Stimulated activated CD4-positive, alpha-beta T cell treated with anti-CD3 and anti-CD28 coated beads, Interleukin-15, amount 100 ng/mL, for 48 hours (primary cell): ENCODE measurements at places on chromosomes 12 and 14.

GRCh38 chr14:94545131-94545841, 16.0 kb upstream of the SERPINA4 start:
- no peak for DNase-seq

DNA sequence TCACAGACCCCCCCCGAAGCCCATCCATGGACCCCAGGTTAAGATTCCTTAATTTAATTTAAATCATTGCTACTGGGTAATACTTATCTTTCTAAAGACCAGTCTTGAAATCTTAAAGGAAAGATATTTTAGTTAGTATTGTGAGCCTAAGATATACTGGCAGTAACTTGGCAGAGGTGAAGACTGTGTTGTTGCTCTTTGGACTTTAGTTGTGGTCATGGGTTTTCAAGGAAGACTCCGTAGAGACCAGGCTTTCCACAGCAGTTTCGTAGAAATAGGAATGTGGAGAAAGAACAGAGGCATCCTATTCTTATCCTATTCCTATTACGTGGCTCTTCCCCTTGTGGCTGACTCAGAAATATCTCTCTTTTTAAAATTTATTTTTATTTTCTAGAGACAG, 99.0 kb downstream of the SCN8A start:
- DNase-seq: no peak

DNA sequence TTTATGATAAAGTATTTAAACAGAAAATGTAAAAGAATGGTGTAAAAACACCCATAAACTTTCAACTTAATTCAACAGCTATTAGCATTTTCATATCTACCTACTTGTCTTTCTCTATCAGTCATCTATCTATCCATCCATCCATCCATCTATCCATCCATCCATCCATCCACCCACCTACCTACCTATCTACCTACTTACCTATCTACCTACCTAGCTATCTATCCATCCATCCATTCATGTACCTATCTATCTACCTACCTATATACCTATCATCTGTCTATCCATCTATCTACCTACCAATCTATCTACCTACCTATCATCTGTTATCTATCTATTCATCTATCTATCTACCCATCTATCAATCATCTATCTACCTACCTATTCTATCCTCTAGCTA, 8.5 kb downstream of the NOS1 start:
- DNase-seq: no peak

DNA sequence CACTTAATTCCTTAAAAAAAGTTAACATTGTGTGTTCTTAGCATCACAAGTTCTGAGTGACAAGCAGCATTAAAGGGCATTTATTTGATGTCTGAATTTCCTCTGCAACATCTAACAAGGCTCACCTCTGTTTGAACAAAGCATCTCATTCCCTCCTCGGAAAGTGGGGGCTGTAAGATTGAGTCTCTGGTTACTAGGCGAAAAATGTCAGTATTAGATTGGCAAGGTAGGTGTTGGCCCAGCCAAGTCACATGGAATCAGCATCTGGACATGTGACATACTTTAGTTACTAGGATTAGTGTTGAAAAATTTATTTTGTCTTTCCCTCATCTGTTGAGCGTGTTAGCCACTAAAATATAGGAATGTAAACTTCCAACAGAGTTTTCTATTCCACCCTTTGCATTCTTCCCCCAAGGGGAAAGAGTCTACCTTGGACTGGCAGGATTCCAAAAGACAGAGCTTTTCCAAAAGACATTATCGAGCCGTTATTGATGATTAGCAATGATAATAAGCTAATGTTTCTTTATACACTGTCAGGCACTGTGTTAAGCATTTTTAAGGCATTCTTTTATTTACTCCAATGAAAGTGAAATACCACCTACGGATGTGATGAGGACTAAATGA, 194.9 kb upstream of the BTG1 start:
- no peak for DNase-seq

- no peak for DNase-seq
Measured at GRCh38 chr12:33383503-33383902, 56.1 kb downstream of the SYT10 start.

DNA sequence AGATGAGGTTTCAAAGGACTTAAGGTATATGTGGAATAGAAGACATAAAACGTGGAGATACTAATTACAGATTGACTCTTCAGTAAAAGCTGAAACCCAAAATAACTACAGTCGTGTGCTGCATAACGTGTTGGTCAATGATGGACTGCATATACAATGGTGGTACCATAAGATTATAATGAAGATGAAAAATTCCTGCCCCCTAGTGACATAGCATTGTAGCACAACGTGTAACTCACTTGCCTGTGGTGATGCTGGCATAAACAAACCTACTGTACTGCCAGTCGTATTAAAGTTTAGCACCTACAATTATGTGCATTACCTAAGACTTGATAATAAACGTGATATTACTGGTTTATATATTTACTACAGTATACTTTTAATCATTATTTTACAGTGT, 150.3 kb downstream of the LRRK2 start:
- no peak for DNase-seq

DNA sequence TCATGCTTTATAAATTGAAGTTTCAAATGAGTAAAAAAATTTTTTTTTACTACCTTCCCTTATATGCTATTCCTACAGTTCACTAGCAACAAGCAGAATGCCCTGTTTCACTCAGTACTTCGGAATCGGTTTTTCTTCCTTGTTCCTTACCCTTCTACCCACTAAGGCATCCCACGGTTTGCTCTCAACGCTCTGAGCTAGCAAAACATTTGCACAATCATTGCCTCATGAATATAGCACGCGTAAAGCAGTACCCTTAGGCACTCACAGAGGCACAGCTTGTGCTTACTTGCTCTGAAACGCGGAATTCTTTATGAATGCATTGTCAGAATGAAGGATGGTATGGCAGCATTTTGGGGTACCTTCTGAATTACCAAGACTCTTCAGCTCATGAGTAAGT, 45.0 kb downstream of the PPP1R13B start:
- no peak for DNase-seq

GRCh38 chr14:97410667-97411620, 613.8 kb downstream of the VRK1 start:
- DNase-seq: no peak

DNA sequence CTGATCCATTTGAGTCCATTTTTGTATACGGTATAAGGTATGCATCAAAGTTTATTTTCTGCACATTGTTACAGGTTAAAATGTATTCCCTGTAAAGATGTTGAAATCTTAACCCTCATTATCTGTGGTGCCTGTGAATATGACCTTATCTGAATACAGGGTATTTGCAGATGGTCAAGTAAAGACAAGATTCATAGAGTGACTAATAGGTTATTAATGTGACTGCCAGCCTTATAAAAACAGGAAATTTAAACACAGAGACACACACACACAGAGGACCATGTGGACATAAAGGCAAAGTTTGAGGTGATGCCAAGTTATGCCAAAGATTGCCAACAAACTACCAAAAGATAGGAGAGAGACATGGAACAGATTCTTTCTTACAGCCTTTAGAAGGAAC, 347.2 kb upstream of the DCN start:
- no peak for DNase-seq

GRCh38 chr12:124001343-124001742, 28.3 kb downstream of the ZNF664 start:
- DNase-seq: no peak

DNA sequence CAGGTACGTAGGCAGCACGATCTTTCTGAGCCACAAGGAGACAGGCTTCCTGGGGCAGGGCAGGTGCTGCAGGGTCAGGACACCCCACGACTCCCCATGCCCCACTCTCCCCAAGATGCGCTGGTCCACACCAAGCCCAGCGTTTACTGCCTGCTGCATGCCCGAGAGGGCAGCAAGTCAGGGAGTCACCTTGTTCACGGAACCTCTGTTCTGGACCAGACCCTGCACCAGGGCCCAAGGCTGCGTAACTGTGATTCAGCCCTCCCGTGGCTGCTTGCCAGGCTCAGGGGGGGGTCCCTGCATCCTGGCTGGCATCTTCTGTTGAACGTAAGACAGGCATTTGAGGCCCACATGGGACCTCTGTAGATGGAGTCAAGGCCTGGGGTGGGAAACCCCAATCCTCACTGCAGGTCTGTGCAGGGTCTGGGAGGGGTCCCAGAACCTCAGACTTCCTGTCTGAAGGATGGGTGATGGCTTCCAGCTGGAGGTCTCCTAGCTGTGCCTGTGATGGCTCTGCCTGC, 228.6 kb upstream of the RTL1 start:
- no peak for DNase-seq

DNA sequence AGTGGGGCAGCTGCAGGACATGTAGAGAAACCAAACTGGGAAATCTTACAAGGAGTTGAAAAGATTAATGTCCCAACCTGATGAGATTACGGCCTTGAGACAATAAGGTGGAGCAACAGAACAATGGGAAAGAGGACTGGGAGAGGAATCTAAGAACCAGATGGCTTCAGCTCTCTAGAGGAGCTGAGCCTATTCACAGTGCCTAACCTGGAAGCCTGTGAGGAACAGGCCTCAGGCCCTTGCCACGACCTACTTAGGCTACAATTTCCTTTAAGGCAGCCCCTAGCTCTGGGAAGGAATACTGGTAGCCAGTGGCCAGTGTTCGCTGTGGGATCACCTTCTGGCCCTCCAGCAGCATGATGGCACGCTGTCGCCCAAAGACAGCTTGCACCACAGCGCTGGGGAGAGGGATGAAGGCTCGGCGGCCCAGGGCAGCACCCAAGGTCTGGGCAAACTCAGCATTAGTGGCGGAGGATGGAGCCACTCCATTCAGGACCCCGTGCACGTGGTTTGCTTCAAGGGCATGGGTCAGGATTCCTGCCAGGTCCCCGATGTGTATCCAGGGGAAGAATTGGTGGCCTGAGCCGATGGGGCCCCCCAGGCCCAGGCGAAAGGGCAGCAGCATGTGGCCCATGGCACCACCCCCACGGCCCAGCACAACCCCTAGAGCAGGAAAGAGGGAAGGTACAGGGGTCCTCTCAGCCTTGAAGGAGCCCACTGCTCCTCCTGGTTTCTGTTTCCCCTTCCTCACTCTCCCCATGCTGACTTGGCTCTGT, 2.6 kb downstream of the SDR39U1 start:
- no peak for DNase-seq

DNA sequence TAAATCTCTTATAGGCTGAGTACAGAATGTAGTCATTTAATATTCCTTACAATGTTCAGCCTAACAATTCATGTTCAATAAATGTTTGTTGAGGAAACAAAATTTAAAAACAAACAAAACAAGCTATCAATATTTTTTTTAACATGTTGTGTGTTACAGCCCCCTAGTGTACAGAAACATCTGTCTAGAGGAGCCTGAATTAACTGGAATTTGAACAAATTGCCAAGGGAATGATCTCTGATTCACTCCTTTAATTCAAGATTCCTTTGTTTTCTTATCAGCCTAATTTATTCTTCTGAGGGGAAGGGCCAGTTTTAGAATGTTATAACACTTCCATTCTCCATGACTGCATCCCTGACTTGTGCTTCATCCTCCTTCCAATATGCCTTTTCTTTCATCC, 127.2 kb downstream of the CMAS start:
- no peak for DNase-seq

DNA sequence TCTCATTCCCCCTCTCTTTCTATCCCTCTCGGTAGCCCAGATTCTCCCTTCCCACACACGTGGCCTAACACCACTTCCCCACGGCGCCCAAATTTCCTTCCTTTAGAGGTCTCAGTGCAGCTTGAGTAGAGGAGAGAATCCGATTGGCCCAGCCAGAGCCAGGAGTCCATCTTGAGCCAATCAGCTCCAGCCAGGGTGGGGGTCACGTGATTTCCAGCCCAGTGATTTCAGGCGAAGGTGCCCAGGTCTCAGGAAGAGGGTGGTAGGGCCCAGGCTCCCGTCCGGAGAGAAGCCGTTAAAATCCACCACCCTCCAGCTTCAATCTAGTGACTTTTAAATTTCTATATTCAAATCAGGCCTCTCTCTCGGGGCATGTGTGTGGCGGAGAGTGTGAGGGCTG, 45.2 kb upstream of the MYL2 start:
- no peak for DNase-seq

DNA sequence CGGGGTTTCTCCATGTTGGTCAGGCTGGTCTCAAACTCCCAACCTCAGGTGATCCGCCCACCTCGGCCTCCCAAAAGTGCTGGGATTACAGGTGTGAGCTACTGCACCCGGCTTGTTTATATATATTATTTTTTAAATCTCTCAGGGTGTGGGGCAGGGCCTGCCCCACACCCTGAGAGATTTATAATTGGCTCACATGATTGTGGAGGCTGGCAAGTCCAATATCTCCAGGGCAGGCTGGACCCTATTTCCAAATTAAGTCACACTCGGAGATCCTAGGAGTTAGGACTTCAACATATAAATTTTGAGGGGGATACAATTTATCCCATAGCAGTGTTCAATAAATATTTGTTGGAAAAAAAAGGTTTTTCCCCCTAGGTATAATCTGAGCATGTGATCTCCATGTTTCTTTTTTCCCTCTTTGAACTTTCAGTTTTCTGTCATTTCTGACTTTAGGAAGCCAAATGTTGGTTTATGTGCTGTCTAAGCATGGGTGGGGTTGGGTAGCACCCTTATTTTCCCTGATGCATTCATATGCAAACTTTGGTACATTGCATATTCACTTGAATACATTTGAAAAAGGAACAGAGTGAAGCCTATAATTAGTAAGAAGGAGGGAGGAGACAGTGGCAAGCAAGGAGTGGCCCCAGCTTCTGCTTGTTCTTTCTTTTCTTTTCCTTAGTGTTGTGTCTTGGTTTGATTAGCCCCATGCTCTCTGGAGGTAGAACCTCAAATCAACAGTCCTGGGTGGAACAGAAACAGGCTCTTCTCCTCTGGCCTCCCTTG, 8.7 kb upstream of the A2ML1 start:
- DNase-seq: no peak

- DNase-seq: no peak
Measured at GRCh38 chr14:95034788-95035187, 122.5 kb downstream of the DICER1 start.

DNA sequence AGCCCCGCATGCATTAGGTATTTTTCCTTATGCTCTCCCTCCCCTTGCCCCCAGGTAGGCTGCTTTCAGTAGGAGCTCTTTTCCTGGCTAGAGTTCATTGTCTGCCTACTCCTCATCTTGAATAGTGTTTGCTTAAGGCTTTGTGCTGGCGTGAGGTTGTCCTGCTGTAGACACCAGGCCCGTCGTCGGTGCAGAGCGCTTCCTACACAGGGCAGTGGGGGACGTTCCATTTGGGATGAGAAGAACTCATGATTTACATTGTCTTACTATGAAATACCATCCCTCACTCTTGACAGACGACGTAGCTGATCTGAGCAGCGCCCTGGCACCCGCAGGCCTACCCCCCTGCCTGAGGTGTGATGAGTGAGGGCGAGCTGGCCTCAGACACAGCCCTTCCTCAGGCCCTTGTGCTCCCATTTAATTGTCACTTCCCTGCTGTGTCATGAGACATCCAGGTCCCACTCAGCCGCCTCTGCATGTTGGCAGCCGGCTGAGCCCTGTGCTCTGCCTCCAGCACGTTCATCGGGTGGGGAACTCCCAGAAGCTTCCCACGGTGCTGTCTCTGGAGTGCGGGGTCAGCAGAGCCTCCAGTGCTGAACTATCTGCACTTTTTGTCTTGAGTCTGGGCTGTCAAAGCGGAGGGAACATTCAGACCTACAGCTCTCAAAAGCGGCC, 76.0 kb downstream of the WDR20 start:
- DNase-seq: no peak

GRCh38 chr14:20417250-20418186, 4.2 kb upstream of the TEP1 start:
- DNase-seq: no peak
